Tibial nerve (tissue), 4 donors: ENCODE measurements at places on chromosomes 4 and X. TPM values are rescaled to one million over a fixed set of nuclear protein-coding genes. Genes with fewer than 3 reads are reported as not detected.

- H3K27me3 ChIP-seq: no peaks in the 10 kb centered on the region
- no peak overlapping the region for H3K4me3 ChIP-seq
- H3K27ac ChIP-seq: no peak overlapping the region
- no peak for DNase-seq
These were observed 16.8 kb upstream of the EPGN start for GRCh38 chr4:74291471-74291870.

DNA sequence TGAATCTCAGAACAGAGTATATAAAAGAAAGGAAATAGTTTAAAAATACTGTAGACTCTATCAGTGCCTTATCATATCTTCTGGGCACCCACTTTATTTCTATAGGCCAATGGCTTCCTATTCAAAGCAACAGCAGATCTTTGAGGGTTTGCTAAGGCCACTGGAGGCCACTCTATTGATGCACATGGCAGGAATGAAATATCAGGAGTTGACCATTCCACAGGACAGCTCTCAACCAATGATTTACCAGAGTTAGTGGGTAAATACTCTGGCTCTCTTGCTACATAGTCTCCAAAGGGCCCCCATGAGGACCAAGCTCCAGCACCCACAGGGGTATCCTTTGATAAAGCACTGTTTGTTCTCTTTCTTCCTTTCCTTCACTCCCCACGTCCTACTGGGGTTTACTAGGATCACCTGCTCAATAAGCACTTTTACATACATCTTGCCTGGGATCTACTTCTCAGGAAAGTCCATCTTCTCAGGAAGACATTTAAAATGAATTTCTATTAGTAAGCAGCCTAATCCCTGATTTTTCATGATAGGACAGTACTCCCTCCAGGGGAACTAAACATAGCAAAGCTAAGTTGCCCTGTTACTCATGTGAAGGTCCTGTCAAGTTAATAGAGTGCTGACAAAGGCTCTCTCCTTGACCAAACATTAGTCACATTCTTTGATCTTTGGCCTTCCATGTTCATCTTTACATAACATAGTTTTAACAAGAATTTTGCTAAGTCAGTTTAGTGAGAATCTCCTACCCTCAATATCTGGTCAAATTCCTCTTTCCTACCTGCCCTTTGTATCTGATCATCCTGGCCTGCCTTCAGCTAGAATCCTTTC, 459.7 kb downstream of the GRXCR1 start:
- H3K27ac ChIP-seq: no peak overlapping the region
- no peaks in the 10 kb centered on the region for H3K27me3 ChIP-seq
- DNase-seq: no peak
- H3K4me1 ChIP-seq: no peaks in the 10 kb centered on the region

DNA sequence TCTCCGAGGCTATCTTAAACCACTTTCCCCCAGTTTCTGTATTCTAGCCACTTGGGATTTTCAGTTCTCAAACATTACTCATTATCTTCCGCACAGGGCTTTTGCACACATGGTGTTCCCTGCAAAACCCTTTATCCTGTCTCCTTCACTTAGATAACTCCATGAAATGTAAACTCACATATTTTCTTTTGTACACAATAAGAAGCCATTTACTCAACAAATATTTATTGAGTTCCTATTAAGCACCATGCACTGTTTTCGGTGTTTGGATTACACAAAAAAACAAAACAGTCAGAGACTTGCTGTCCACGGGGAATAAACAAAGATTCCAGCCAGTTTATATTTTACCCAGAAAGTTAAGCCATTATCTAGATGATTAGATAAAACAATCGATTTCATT, 42.5 kb upstream of the UNC5C start:
- no peak overlapping the region for H3K27ac ChIP-seq
- no peak for DNase-seq
- no peaks in the 10 kb centered on the region for H3K36me3 ChIP-seq
- H3K4me3 ChIP-seq: no peak overlapping the region
- no peaks in the 10 kb centered on the region for H3K27me3 ChIP-seq

- H3K36me3 ChIP-seq: no peaks in the 10 kb centered on the region
- no peaks in the 10 kb centered on the region for H3K27me3 ChIP-seq
- H3K27ac ChIP-seq: no peak overlapping the region
- H3K4me3 ChIP-seq: no peak overlapping the region
- no peaks in the 10 kb centered on the region for H3K4me1 ChIP-seq
These were observed 40.7 kb downstream of the LARP7 start for GRCh38 chr4:112677519-112678091.

DNA sequence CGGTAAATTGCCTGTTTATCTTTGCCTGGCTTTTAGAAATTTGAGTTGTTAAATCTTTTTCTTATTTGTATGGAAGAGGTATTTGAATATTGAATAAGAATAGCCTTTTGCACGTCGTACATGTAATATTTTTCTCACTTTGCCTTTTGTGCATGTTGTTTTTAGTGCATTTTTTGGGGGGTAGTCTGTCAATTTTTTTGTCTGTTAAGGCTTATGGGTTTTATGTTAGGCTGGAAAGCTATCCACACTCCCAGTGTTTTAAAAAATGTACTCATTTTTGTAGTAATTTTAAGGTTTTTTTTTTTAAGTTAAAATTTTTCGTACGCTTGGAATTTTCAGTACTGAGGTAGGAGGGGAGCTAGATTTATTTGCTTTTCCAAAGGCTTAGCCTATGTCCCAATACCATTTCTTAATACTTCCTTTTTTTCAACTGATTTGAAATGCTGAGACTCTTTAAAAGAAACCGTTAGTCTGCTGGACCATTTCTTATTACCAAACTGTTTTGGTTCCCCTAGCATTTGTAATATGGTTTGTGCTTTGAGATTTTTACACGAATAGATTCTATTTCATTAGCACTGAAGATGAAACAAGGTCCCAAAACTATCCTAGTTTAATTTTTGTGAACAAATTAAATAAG, 1.3 kb downstream of the HERC5 start:
- no peaks in the 10 kb centered on the region for H3K36me3 ChIP-seq
- no peak for DNase-seq
- H3K27ac ChIP-seq: no peak overlapping the region

DNA sequence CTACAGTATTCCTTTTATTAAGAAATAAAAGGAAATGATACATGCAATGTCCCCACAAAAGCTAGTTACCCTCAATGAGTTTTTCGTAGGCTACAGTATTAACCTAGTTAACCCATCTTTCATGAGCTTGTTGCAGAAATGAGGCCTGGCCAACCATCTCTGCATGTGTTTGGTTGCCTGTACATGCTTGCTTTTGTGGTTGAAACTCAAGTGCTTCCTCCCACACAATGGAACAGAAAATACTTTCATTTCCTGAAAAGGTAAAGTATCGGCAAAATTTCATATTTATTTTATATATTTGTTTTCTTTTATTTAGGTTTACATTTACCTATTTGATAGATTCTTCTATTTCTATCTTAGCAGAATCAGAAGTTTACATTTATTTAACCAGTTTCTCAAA, 214.6 kb upstream of the FAM241A start:
- no peaks in the 10 kb centered on the region for H3K4me1 ChIP-seq
- no peaks in the 10 kb centered on the region for H3K27me3 ChIP-seq
- H3K27ac ChIP-seq: no peak overlapping the region
- DNase-seq: no peak

GRCh38 chrX:38917954-38918353, 116.7 kb downstream of the MID1IP1 start:
- no peak for DNase-seq
- H3K4me1 ChIP-seq: no peaks in the 10 kb centered on the region
- no peaks in the 10 kb centered on the region for H3K27me3 ChIP-seq
- no peak overlapping the region for H3K27ac ChIP-seq

GRCh38 chr4:22668301-22668700, 24.4 kb upstream of the GBA3 start:
- DNase-seq: no peak
- no peak overlapping the region for H3K4me3 ChIP-seq
- no peak overlapping the region for H3K27ac ChIP-seq
- no peaks in the 10 kb centered on the region for H3K4me1 ChIP-seq
- H3K27me3 ChIP-seq: no peaks in the 10 kb centered on the region
- H3K36me3 ChIP-seq: no peaks in the 10 kb centered on the region

- no peak overlapping the region for H3K27ac ChIP-seq
- no peaks in the 10 kb centered on the region for H3K27me3 ChIP-seq
- H3K4me1 ChIP-seq: no peaks in the 10 kb centered on the region
- no peak overlapping the region for H3K4me3 ChIP-seq
These were observed 132.9 kb downstream of the NKX6-1 start for GRCh38 chr4:84366161-84366560.

GRCh38 chr4:153137677-153138630, 66.3 kb upstream of the TRIM2 start:
- no peak for DNase-seq
- no peak overlapping the region for H3K4me3 ChIP-seq
- H3K36me3 ChIP-seq: no peaks in the 10 kb centered on the region
- peaks cover 28% of the 10 kb centered on the region for H3K4me1 ChIP-seq
- no peak overlapping the region for H3K27ac ChIP-seq
- H3K27me3 ChIP-seq: no peaks in the 10 kb centered on the region

DNA sequence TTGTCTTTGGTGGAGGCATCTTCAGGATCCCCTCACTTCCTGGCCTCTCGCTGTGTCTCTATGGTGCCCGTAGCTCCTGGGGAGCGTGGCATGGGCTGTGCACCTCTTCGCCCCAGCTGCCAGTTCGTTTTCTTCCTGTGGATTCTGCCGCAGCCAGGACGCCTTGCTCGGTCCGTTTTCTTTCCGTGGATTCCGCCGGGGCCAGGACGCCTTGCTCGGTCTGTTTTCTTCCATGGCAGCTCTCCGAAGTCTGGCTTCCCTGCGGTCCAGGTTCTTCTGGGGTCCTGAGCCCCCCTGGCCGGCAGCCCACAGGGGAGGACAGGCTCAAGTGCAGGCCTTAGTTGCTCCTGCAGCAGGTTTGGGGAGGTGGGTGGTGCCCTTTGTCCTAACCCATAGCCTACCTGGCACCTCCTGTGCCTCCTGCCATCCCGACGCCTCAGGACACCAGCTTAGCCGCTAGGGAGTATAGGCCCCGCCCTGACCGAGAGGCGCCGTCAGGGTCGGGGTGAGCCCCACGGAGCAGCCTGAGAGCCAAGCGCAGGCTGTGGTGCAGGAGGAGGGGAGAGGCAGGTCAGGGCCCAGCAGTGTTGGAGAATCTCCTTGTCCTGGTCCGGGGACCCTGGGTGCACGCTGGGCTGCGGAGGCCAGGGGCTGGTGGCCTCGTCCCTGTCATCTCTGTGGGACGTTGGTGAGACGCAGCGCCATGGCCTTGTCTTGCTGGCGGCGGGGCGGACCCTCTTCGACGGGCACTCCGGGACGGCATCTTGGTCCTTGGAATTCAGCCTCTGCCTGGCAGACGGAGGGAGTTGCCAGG, 27.1 kb downstream of the UVSSA start:
- no peak overlapping the region for H3K27ac ChIP-seq
- no peak for DNase-seq
- no peaks in the 10 kb centered on the region for H3K27me3 ChIP-seq
- H3K4me1 ChIP-seq: no peaks in the 10 kb centered on the region
- H3K36me3 ChIP-seq: peaks cover 90% of the 10 kb centered on the region

- no peaks in the 10 kb centered on the region for H3K36me3 ChIP-seq
- H3K27me3 ChIP-seq: no peaks in the 10 kb centered on the region
- DNase-seq: no peak
- no peak overlapping the region for H3K4me3 ChIP-seq
- H3K27ac ChIP-seq: no peak overlapping the region
- H3K4me1 ChIP-seq: no peaks in the 10 kb centered on the region
These were observed 190.2 kb downstream of the SMIM20 start for GRCh38 chr4:26104056-26104685.

- no peak overlapping the region for H3K4me3 ChIP-seq
- H3K27ac ChIP-seq: no peak overlapping the region
- no peaks in the 10 kb centered on the region for H3K36me3 ChIP-seq
- no peak for DNase-seq
- peaks cover 31% of the 10 kb centered on the region for H3K4me1 ChIP-seq
These were observed 3.5 kb downstream of the BEND4 start for GRCh38 chr4:42149004-42149403.

DNA sequence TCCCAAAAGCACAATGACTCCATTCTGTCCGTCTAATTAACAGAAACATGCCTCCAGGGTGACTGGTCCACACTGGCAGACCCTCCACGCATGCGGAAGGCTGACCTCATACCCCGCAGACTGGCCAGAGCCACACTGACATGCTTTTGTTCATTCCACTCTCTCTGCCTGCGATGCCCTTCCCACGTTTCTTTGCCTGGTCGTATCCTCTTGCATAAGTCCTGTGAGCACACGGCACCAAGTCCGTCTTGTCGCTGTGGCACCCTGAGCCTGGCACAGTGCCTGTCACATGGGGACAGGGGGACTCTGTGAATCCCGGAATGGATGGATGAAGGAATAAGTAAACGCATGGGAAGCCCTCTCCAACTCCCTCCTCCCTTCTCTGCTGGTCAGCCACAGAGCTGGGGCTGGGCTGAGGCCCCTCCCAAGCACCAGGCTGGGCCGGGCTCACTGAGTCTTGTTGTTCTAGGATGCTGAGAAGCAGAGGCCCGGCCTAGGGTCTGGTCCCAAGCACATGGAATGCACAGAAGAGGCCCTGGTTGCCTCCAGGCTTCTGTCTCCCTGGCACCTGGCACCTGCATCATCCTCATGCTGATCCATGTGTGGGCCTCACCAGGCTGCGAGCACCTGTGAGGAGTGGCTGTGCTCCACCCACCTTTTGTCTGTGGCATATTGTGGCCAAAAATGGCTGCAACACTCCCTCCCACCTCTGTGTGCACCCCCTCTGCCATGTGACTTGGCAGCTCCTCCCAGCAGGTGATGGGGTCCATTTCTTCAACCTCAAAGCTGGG, 38.9 kb upstream of the C4orf50 start:
- H3K27me3 ChIP-seq: no peaks in the 10 kb centered on the region
- DNase-seq: no peak
- no peak overlapping the region for H3K4me3 ChIP-seq
- no peaks in the 10 kb centered on the region for H3K4me1 ChIP-seq

- H3K4me1 ChIP-seq: peaks cover 15% of the 10 kb centered on the region
- H3K36me3 ChIP-seq: no peaks in the 10 kb centered on the region
- DNase-seq: peak; percentile 10
- H3K27me3 ChIP-seq: no peaks in the 10 kb centered on the region
- H3K4me3 ChIP-seq: peak within 1 kb of the TSS; percentile 55
- H3K27ac ChIP-seq: peak within 1 kb of the TSS; percentile 36
These were observed at the start of gene GPC4 for GRCh38 chrX:133415276-133416105. Gene GPC4, minus strand, starts transcription at chrX:133415489. Its CDS starts 524 bp downstream, at chrX:133414965.

DNA sequence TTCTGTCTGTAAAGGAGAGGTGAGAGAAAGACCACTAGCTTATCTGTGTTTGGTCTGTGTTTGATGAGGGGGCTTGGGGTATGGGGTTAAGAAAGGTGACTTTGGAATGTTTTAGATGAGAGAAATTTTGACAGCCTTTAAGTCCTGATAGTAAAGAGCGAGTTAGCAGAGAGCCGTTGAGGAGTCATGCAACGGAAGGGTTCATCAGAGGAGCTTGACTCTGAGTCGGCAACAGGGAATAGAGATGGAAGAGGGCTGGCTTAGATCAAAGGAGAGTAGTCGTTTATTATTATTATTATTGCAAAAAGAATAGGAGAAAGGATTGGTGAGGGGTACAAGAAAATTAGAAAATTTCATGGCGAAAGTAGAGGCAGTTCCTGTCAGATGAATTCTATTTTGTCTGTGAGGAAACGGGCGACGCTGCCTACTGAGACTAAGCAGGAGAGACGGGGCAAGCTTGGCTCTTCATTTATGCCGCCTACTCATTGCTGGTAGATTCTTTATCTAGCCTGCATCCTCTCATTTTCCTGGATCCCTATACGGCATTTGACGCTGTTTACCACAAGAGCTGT, 473 bp upstream of the VAMP7 start:
- H3K36me3 ChIP-seq: no peaks in the 10 kb centered on the region
- H3K27me3 ChIP-seq: no peaks in the 10 kb centered on the region
- no peak for DNase-seq
- peak overlapping the region; percentile 62 for H3K4me3 ChIP-seq

PRICKLE3 gene
- 21.0 TPM for total RNA-seq

VEGFC gene
- total RNA-seq: 14.4 TPM

UBA6 gene
- total RNA-seq: 39.6 TPM

TLR7 gene
- 0.30 TPM for total RNA-seq

TRIM75 gene
- total RNA-seq: not detected

KCTD8 gene
- 1.5 TPM for total RNA-seq

CT45A10 gene
- total RNA-seq: not detected
